ENCODE measurements at places on chromosomes 11 and 22.

DNA sequence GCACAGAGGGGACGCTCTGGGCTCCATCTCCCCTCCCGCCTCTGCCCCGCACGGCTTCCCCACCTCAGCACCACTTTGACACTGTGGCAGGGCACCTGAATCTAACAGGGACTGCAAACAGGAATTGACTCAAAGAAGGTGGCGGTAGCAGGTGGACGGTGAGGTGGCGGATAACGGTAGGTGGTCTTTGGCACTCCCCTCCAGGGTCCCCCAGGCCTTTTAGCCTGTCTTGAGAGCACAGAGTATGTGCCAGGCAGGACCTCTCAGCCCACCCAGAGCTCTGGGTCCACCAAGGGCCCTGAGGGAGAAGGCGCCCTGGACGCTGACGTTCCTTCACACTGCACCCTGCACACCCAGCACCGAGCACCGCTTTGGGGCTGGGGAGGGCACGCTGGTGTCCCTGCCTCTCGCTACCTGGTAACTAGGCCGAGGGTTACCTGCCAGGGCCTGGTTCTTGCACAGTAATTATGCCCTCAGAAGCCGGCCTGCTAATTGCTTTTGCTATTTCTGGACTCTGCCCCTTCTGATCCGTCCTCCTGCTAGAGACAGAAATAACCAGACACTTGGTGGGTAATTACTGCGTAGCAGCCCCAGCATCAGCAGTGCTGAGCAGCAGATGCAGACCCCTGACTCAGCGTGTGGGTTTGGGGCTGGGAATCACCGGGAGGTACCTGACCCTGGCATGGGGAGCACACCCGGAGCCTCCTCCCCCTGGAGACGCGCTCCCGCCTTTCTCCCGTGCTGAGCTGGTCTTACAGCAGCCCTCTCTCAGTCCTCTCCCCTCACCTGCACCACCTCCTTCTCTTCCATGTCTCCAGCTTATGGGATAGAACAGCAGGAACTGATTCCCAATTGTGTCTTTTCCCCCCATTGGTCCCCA is 103.3 kb upstream of the B3GAT1 start:
- no peak for DNase-seq

GRCh38 chr11:1899090-1899489 is 7.4 kb upstream of the PRR33 start:
- DNase-seq = no peak

DNA sequence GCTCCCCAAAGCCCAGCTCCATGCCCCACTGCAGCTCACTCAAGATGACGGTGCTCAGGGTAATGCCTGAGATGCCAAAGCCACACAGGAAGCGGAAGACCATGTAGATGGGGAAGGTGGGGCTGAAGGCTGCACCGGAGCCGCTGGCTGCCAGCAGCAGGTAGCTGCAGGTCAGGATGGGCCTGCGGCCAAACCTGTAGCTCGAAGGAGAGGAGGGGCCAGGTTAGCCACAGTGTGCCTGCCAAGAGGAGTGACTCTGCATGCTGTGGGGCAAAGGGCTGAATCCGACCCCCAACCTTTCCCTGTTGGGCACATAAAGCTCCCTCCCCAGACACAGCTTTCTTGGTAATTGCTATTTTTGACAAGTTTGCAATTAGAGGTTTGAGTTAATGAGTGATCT is 14.9 kb upstream of the SLC22A6 start:
- no peak for DNase-seq

- no peak for DNase-seq
Observed at GRCh38 chr11:117273550-117274289, 17.4 kb upstream of the BACE1-AS start.

DNA sequence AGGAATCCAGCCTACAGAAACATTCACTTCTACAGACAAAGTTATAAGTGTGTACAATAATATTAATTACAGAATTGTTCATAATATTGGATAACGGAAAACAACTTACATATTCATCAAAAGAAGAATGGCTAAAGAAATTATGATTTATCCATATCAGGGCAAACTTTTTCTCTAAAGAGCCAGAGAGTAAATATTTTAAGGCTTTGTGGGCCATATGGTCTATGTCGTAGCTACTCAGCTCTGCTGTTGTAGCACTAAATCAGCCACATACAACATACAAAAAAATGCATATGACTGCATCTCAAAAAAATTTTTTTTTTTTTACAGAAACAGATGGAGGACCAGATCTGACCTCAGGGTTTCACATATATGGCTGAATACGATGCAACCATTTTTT is 96.7 kb upstream of the GALNT18 start:
- no peak for DNase-seq

DNA sequence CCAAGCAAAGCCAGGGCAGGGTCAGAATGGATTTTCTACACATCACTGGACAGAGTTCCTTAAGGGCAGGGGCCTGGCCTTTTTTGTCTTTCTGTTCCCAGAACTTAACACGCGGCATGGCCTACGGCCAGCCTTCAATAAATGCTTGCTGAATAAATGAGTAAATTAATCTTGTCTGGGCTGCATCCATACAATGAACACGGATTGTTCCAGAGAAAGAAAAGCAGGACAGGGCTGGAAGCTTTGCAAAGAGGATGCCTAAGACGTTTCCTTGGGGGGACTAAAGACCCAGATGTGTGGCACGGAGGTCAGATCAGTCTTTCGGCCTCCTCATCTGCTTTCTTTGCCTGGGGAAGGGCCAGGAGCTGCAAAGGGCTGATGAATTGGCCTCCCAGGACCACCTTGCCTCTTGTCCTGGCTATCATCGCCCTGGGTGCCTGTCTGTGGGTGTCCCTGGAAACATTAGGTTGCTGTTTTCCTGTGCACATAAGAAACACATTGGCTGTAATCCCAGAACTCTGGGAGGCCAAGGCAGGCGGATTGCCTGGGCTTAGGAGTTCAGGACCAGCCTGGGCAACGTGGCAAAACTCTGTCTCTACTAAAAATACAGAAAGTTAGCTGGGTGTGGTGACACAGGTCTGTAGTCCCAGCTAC is 20.8 kb upstream of the RFPL3 start:
- no peak for DNase-seq

DNA sequence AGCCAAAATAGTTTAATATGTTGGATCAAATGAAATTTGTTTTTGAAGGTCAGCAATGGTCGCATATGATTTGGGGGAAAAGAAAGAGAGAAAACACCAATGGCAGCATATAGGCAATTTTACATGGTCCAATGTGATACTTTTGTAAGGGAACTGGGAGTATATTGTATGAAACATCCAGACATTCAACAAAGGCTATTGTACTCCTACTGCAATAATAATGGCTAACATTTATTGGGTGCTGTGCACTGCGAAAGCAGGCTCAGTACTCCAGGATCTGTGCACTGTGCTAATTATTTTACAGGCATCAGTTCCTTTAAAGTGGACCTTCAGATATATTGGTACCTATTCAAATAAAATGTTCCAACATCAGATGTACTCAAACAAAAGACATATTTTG is 5.9 kb upstream of the OR10V1 start:
- no peak for DNase-seq

- no peak for DNase-seq
Observed at GRCh38 chr11:64306563-64306875, 1.2 kb downstream of the ESRRA start.

DNA sequence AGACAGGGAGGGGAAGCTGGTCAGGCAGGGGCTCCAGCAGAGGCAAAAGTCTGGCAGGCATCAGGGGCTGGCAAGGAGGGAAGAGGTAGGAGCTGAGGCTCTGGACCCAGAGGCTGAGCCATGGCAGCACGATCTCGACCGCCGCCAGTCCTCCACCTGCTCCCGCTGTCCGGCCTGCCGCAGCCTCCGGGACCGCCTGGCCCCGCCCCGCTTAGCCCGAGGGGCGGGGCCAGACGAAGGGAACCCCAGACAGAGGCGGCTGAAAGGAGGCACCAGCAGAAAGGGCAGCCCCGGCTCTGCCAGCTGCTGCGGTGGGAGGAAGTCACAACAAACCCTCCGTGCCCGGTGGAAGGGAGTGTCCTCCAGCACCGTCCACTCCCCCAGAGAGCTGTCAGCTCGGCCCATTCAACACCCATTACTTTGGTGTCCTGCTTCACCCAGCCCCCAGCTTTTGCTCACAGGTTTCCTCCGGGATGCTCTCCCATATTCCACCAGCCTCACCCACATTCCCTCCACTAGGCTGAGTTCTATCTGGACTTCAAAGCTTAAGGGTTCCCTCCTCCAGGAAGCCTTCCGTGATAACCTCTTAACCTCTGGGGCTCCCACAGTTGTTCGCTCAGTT is at the start of gene MFNG:
TSS of gene MFNG (minus strand) at position 161 of the 622 bp plus-strand sequence. CDS start 207 bp downstream, outside the sequence.
- peak; percentile 9 for DNase-seq

GRCh38 chr11:123603666-123604065 is 50.8 kb downstream of the SCN3B start:
- DNase-seq = peak; percentile 4

DNA sequence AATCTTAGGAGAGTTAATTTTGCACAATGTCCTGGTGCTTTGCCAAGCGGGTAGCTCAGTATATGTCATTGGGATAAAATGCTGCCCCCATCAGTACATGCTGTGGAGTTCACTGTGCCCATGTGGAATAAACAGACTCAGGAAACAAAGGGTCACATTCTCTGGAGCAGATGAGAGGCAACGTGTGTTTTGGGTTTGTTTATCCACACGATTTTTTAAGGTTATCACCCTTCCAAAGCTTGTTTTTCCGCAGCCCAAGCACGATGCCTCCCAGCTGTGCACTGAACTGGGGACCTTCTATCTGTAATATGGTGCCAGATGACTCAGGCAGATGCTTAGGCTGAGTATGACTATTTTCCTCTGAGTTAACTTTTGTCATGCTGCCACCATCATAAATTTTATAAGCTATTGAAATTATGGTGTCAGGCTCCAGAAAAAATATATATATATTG is 6.5 kb downstream of the OR4D6 start:
- no peak for DNase-seq

- DNase-seq = no peak
Observed at GRCh38 chr11:43941257-43941994, 1.0 kb upstream of the C11orf96 start.

DNA sequence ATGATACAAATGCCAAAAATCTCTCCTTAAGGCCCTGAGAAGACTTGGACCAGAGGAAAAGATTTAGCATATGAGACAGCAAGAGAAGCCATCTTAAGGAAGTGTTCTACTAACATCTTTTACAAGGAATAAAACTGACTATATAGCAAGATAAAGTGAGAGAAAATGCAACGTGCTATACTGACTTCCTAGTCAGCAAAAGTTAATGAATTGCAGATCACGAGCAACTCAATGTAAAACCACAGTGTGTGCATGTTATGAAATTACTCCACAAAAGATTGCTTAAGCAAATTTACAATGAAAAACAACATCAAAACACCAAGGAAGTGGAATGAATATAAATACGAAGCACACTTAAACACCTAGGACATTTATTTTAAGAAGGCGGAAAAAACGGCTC is 187.5 kb downstream of the CADM1 start:
- DNase-seq = no peak

GRCh38 chr11:97739932-97740800 is 1280.6 kb upstream of the CNTN5 start:
- peak; percentile 32 for DNase-seq

- no peak for DNase-seq
Observed at GRCh38 chr11:101407324-101407723, 176.5 kb downstream of the TRPC6 start.

DNA sequence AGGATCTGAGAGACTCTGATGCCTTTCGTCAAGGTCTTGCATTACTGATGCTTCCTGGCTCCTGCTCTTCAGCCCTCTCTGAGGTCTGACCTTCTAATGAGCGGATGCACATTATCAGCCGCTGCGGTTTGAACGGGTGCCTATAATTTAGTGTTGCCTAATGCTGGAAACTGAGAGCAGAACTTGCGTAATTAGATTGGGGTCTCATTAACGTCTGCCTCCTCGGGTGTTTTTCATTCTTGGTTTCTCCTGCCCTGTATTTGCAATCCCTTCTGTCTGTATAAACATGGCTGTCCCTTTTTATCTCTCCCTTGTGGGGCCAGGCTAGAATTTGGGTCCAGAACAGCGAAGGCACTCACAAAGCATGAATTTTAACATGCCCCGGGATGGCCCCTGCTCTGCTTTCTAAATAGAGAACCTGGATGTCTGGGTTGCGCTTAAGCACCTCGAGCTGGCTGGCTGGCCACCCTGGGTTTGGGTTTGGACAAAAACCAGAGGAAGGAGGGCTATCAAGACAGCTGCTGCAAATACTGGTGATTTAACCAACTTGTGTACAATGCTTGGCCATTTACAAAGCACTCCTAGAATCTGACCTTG is 118.6 kb downstream of the TIMP3 start:
- no peak for DNase-seq

- DNase-seq = peak; percentile 90
Observed at GRCh38 chr22:21657360-21658032, 8.3 kb upstream of the PPIL2 start.

GRCh38 chr11:36398231-36398953 is 102.3 kb downstream of the PRR5L start:
- no peak for DNase-seq

DNA sequence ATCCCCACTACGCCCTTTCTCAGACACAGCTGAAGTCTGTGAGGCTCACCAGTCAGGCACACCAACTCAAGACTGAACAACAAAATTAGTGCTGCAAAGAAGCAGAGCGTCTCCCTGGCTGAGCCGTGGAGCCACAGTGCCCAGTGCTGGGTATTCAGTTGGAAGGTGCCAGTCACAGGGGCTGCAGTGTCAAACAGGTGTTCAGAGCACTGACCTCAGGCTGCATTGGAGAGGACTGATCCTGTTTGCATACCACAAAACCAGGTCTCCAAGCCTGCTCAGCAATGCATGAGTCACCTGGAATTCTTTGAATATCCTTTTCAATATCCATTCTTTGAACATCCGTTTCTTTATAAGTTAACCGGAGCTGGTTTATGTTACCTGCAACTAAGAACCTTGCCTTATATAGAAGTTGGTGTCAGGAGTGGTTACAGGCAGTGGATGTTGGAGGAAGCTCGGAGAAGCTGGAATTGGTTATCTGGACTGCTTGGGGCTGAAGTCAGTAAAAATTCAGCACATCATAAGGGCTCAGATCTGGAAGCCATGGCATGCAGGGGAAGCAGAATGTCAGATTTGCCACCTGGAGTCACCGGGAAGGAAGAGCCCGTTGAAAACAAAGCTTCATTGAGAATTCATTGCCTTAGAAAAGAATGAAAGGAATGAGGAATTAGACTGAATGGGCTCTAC is 30.3 kb downstream of the PDGFB start:
- no peak for DNase-seq

- no peak for DNase-seq
Observed at GRCh38 chr22:29617922-29618629, 14.6 kb downstream of the NF2 start.

DNA sequence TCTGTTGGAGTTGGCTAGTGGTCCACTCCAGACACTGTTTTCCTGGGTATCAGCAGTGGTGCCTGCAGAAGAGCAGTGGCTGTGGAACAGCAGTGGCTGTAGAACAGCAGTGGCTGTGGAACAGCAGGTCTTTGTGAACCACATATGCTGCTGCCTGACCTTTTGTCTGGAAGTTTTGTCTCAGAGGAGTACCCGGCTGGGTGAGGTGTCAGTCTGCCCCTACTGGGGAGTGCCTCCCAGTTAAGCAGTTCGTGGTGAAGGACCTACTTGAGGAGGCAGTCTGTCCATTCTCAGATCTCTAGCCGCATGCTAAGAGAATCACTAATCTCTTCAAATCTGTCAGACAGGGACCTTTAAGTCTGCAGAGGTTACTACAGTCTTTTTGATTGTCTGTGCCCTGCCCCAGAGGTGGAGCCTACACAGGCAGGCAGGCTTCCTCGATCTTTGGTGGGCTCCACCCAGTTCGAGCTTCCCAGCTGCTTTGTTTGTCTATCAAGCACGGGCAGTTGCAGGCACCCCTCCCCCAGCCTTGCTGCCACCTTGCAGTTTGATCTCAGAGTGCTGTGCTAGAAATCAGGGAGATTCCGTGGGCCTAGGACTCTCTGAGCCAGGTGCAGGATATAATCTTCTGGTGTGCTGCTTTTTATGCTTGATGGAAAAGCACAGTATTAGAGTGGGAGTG is 89.1 kb upstream of the TRIM48 start:
- no peak for DNase-seq

GRCh38 chr11:110128161-110128560 is 35.0 kb downstream of the ZC3H12C start:
- peak; percentile 67 for DNase-seq
